Effector memory CD8-positive, alpha-beta T cell (primary cell): ENCODE measurements at places on chromosomes 7 and 10.

DNA sequence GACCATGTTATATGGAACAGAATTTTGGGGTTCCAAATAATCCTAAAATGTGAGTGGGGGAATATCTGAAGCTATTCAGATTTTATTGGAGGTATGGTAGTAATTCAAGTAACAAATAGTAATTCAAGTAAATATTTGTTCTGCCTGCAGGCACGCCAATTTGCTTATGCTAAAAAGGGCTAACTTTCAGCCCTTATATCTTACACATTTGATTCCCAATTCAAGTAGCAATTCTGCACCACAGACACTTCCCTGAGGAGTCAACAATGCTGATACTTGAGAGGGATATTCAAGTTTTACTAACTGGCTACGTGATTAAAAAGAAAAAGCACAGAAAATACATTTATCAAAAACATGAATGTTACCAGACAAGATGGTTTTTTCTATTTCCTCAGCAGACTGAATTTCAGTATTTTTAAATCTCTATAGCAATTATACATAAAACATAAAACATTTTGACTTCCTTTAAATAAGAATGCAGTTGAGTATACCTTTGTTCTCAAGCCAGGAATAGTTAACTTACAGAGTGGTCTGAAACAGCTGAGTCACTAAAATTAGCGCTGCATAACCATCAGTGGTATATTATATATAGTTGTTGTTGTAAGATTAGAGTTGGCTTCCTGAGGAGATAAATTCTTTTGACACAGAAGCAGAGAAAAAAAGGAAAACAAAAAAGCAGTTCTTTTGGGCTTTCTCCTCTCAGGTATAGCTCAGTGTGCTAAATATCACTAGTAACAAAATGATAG, 33.9 kb downstream of the MTPN start:
- no peak for DNase-seq
- no peak overlapping the region for H3K4me3 ChIP-seq

DNA sequence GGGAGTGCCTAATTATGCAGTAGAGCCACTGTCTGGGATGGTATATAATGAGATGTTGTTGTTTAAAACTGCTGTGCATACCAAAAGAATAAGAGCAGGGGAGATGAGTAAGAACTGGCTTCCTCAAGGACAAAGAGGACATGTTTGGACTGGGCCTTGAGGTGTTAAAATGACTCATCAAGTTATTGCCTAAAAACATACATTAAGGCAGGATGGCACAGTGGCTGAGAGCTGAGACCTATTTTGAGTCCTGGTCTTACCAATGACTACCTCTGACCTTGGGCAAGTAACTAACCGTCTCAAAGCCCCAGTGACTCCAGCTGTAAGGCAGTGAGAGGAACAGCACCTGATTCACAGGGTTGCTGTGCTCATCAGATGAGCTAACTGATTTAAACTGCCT, 71.1 kb downstream of the CFAP58 start:
- H3K4me1 ChIP-seq = no peaks in the 10 kb centered on the region
- DNase-seq = no peak
- no peaks in the 10 kb centered on the region for H3K27me3 ChIP-seq
- no peak overlapping the region for H3K4me3 ChIP-seq
- H3K36me3 ChIP-seq = no peaks in the 10 kb centered on the region

- H3K4me3 ChIP-seq = no peak overlapping the region
- no peak for DNase-seq
- no peaks in the 10 kb centered on the region for H3K36me3 ChIP-seq
- H3K4me1 ChIP-seq = no peaks in the 10 kb centered on the region
These were observed 561.7 kb upstream of the POM121L12 start for GRCh38 chr7:52473756-52474155.

- H3K27ac ChIP-seq = no peak overlapping the region
- no peak for DNase-seq
- peaks cover 20% of the 10 kb centered on the region for H3K36me3 ChIP-seq
- H3K27me3 ChIP-seq = no peaks in the 10 kb centered on the region
- no peak overlapping the region for H3K4me3 ChIP-seq
These were observed 75.7 kb downstream of the REEP3 start for GRCh38 chr10:63596924-63597323.

GRCh38 chr7:112308974-112309373, 102.5 kb downstream of the ZNF277 start:
- DNase-seq = no peak
- H3K27ac ChIP-seq = no peak overlapping the region
- H3K4me3 ChIP-seq = no peak overlapping the region

DNA sequence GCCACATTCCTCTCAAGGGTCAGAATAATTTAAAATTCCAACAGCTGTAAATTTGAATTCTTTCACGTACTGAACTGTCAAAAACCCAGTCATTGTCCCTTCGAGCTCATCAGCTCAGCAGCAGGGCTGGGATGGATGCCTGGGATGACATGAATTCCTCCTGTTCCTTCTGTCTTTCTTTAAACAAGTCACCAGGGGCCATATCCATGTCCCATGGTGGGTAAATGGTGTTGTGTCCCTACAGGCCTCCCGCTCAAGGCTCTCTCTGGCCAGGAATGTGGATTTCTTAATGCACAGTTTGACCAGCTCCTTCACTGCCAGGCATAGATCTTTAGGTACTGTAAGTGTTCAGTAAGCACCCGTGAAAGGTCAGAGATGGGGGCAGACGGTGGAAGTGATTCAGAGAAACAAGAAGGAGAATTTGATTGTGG, 13.8 kb upstream of the TECPR1 start:
- no peak overlapping the region for H3K27ac ChIP-seq
- H3K27me3 ChIP-seq = no peaks in the 10 kb centered on the region
- no peak overlapping the region for H3K4me3 ChIP-seq
- peaks cover 15% of the 10 kb centered on the region for H3K36me3 ChIP-seq
- no peak for DNase-seq

DNA sequence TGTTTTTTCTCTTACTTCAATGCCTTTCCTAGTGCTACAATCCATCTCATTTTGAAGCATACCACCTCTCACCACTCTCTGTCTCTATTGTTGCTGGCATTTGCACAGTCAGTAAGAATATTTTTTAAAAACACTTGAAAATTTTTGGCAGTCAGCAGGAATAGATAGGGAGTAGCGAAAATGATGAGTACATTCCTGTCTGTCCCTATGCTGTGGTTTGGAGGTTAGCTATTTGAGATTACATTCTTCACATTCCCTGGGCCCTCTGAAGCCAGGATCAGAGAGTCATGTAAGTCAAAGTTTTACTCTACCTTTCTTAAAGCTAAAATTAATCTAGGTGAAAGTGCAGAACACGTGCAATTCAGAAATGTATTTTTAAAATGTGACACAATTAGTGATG, 53.0 kb upstream of the MAGI2 start:
- no peaks in the 10 kb centered on the region for H3K4me1 ChIP-seq
- no peak overlapping the region for H3K27ac ChIP-seq
- DNase-seq = no peak
- no peaks in the 10 kb centered on the region for H3K36me3 ChIP-seq

- no peaks in the 10 kb centered on the region for H3K4me1 ChIP-seq
- H3K27me3 ChIP-seq = no peaks in the 10 kb centered on the region
- H3K4me3 ChIP-seq = no peak overlapping the region
- no peak overlapping the region for H3K27ac ChIP-seq
- no peaks in the 10 kb centered on the region for H3K36me3 ChIP-seq
These were observed 815.1 kb downstream of the MAGI2 start for GRCh38 chr7:78638364-78638763.
